ENCODE measurements at places on chromosomes 5 and 9.

DNA sequence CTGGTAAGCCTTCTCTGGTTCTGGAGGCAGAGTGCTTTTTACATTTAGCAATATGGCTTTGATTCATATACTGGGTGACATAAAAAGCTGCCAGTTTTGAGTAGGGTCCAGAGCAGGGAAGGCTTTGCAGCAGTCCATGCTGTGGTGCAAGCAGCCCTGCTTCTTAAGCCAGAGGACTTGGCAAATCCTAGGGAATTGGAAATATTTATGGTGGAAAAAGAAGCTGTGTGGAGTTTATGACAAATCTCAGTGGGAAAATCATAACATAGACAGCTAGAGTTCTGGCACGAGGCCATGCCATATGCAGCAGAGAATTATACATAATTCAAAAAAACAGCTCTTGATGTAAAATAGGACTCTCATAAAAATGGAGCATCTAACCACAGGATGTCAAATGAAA is 536.4 kb downstream of the RASEF start:
- no peak for DNase-seq

- DNase-seq, result no peak
These were observed 12.4 kb downstream of the NACC2 start for GRCh38 chr9:136082496-136083361.

- no peak for DNase-seq
These were observed 212.4 kb upstream of the C9orf72 start for GRCh38 chr9:27785714-27786100.

GRCh38 chr9:89669361-89669842 is 64.6 kb downstream of the GADD45G start:
- DNase-seq, result no peak

GRCh38 chr5:171162165-171162564 is 146.9 kb upstream of the TLX3 start:
- DNase-seq, result no peak

DNA sequence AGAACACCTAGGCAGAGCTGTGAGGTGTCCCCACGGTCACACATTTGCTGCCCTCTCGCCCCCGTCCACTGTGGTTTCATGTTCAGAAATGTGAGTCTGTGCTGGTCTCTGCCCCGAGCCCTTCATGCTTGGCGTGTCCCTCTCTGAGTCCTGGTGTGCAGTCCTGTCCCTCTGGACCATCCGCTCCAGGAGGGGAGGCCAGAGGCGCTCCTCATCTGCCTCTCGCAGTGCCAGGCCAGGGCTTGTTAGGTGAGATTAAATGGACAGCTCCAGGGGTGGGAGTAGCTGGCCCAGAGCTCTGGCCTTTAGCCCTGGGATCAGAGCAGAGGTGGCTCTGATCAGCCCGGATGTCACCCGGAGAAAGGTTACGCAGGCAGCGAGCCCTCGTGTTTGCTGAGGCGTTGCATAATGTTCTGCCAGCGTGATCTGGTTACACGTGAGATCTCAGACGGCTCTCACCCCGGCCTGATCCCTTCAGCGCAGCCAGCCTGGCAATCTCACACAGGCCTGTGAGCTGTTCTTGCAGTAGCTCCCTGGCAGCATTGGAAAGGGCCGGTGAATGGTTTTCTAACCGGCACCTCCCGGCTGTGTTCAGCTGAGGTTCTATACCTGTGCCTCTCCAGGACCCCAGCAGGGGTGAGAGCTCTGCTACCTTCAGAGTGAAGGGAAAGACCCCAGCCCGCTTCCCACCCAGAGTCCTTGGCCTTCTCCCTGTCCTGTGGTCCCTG is 24.5 kb downstream of the PTGES2 start:
- no peak for DNase-seq

GRCh38 chr5:148746826-148747535 is 79.4 kb upstream of the ADRB2 start:
- DNase-seq, result no peak

DNA sequence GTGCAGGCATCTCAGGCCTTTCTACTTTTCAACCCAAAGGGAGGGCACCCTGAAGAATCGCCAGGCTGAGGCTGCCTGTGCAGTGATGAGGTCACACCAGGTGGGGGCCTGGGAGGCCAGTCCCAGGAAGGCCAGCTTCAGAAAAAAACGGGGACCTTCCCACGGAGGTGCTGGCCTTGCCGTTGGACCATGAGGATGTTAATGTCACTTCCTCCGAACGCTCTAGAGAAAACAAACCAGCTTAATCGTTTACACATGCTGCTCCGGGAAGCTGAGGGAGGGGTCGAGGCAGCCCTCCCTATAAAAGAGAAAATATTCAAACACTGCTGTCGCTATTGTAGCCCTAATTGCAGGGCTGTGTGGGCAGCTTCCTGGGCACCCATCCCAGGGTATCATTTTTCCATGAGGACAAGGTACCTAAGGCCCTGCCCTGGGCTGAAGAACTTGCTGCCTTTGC is 27.0 kb downstream of the PTGES start:
- no peak for DNase-seq

GRCh38 chr9:114616684-114617520 is 5.8 kb downstream of the TMEM268 start:
- DNase-seq, result no peak

- DNase-seq, result no peak
These were observed 387.4 kb downstream of the ACTL7B start for GRCh38 chr9:108468364-108468763.

GRCh38 chr5:139575751-139576150 is 14.6 kb downstream of the UBE2D2 start:
- DNase-seq, result no peak

DNA sequence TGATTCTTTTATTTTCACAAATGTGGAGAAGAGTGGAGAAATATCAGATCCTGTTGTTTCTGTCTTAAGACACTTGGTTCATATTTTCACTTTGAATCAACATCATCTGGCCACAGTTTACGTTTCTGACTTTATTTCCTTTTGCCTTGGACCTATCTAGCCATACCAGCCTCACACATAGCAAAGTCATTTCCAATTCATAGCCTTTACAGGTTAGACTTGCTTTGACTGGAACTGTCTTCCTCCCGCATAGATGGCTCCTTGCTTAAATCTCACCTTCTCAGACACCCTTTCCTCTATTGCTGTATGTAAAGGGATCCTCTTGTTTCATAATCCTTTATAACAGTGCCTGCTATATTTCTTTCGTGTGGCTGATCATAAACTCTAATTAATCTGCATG is 297.8 kb downstream of the SH3GL2 start:
- no peak for DNase-seq

- peak; percentile 63 for DNase-seq
These were observed 378.9 kb downstream of the KCTD16 start for GRCh38 chr5:144549580-144549979.

All from GM04504 (cell line).